ENCODE measurements at places on chromosomes 12 and 14. TPM values are rescaled to one million over a fixed set of nuclear protein-coding genes. Genes with fewer than 3 reads are reported as not detected.

DNA sequence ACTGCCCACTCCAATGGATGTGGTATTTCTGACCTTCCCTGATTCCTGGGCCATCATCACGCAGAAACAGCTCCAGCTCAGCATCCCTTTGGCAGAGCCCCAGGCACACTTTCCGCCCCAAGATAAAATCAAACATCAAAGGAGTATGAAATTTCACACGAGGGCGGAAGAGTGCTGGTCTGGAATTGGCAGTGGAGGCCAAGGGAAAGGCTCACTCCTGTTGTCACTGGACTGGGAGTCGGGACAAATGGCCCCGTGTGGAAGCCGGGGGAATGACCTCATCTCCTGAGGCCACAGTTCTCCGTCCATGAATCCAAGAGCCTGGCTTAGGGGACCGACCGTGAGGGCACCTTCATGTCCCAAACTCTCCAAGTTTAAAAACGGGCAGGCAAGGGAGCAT lies 40.9 kb downstream of the FZD10 start:
- H3K4me1 ChIP-seq, result no peaks in the 10 kb centered on the region
- no peak overlapping the region for H3K4me3 ChIP-seq
- no peaks in the 10 kb centered on the region for H3K27me3 ChIP-seq
- DNase-seq, result peak; percentile 31
- H3K27ac ChIP-seq, result no peak overlapping the region

DNA sequence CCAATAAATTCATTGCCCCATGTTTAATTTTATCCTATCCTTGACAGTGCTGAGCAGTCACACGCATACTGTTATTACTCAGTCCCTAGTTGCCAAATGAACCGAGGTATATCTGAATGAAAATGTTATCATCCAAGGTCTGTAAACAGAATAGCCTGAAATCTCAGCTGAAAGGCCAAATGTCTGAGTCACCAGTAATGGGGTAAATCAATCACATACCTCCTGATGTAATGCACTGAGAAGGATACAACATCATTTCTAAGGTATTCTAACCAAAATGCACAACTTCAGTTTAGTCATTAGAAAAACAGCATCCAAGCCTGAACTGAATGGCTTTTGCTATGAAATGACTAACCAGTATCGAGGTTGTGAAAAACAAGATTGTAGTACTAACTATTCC lies 228.6 kb downstream of the DPF3 start:
- H3K4me1 ChIP-seq, result no peaks in the 10 kb centered on the region
- no peak overlapping the region for H3K4me3 ChIP-seq
- no peaks in the 10 kb centered on the region for H3K27me3 ChIP-seq
- peak overlapping the region; percentile 66 for H3K27ac ChIP-seq
- no peak for DNase-seq

DNA sequence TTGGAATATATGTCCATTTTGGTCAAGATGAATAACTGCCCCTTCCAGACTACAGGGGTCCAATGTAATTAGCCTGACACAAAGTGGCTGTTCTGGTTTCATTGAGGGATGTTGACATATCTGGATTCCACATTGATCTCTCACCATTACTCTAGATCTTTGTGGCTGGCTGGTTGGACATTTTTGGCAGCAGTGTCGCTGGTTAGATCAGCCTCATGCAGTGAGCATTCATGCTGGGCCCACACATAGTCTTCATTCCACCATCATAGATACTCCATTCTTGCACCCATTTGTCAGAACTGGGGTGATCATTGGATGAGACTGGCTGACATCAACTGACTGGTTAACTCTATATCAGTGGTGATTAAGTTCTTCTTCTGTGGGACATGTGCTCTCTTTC lies 74.4 kb downstream of the MGST1 start:
- H3K27me3 ChIP-seq, result no peaks in the 10 kb centered on the region
- H3K4me1 ChIP-seq, result no peaks in the 10 kb centered on the region
- no peak for DNase-seq
- H3K27ac ChIP-seq, result no peak overlapping the region

GRCh38 chr14:52863334-52863700 lies 71.9 kb upstream of the GNPNAT1 start:
- no peak overlapping the region for H3K4me3 ChIP-seq
- H3K27ac ChIP-seq, result no peak overlapping the region

DNA sequence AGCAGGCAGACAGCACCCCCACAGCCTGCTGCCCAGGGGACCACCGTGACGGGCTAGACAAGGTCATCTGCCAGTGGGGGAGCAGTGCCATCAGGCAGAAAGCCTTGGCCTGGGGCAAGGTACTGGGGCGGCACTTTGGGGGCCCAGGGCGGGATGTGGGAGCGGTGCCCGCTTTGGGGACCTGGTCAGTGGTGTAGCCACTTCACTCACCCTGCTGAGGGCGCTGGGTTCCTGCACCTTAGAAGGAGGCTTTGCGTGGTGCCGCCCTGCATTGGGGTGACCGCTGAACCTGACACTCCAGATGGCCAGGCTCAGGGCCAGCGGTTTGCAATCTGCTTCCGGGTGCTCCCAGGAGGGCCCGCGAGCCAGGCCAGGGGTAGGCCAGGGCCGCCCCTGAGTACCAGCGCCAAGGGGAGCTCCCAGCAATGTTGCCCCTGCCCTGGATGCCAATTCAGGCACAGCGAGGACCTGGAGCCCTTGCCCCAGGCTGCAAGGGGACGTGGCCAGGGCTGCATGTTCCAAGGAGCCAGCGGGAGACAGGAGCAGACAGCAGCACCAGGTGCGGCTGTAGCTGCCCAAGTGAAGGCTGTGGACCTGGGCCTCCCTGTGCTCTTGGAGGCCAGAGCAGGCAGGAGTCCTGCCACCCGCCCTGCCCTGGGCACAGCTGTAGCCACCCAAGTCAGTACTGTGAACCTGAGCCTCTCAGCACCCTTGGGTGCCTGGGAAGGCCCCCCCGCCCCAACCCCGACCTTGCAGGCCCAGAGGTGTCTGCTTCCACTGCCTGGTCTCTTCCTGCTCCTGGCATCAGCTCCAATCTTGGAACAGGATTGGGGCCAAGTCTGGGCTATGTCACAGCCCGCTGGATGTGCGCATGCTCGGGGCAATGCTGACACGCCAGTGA lies 550.7 kb downstream of the SLC6A15 start:
- DNase-seq, result no peak
- no peaks in the 10 kb centered on the region for H3K4me1 ChIP-seq
- no peaks in the 10 kb centered on the region for H3K27me3 ChIP-seq
- H3K27ac ChIP-seq, result no peak overlapping the region

DNA sequence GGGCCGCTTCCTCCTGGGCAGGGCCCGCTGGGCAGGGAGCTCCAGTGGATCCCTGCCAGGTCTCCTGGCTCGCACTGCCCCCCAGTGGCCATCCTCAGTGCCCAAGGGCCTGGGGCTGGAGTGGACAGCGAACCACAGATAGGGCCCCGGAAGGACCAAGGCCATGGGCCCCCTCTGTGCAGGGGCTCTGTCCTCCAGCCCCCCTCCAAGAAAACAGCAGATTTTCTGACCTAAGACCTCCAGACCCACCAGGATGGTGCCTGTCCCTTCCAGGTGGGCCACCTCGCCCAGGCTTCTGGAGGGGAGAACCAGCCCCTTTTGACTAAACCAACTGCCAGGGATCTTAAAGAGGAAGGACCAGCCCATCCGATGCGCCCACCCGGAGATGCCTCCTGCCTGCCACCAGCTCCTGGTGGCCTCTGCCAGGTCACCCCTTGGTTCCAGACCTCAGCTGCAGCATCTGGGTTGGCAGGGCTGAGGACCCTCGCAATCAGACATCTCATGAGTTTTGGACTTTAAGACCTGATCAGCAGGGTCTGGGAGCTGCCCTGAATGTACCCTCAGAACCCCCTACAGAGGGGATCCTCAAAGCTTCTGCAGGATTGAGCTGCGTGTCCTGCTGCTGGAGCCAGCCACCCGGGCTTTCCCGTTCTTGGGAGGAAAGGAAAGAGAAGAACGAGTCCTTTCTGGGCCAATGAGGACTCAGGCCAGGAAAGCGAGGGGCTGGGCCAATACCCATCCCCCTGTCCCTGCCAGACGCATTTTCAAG lies 325.8 kb upstream of the DIO3 start:
- peak; percentile 62 for DNase-seq
- H3K36me3 ChIP-seq, result no peaks in the 10 kb centered on the region
- no peak overlapping the region for H3K4me3 ChIP-seq

DNA sequence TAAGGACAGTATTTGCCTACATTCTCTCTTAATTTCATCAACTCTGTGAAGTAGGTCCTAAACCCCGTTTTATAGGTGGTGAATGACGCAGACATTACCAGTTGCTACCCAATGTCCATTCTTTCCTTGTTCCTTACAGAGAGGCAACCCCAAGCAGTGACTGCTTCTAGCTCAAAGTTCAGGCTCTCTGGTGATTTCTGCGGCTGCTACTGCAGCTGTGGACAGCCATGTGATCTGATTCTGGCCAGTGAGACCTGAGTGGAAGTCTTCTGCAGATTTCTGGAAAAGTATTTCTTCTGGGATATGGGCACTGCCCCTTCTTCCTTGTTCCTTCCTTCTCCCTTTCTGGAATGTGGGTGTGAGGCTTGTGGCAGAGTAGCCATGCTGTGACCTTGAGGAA lies 82.9 kb downstream of the ARF6 start:
- DNase-seq, result no peak
- H3K36me3 ChIP-seq, result no peaks in the 10 kb centered on the region
- H3K4me3 ChIP-seq, result no peak overlapping the region
- peaks cover 24% of the 10 kb centered on the region for H3K4me1 ChIP-seq

- no peaks in the 10 kb centered on the region for H3K4me1 ChIP-seq
- H3K27me3 ChIP-seq, result no peaks in the 10 kb centered on the region
- DNase-seq, result no peak
- H3K4me3 ChIP-seq, result no peak overlapping the region
- no peak overlapping the region for H3K27ac ChIP-seq
- no peaks in the 10 kb centered on the region for H3K36me3 ChIP-seq
Measured at GRCh38 chr12:54840244-54840865, 14.0 kb upstream of the MUCL1 start.

DNA sequence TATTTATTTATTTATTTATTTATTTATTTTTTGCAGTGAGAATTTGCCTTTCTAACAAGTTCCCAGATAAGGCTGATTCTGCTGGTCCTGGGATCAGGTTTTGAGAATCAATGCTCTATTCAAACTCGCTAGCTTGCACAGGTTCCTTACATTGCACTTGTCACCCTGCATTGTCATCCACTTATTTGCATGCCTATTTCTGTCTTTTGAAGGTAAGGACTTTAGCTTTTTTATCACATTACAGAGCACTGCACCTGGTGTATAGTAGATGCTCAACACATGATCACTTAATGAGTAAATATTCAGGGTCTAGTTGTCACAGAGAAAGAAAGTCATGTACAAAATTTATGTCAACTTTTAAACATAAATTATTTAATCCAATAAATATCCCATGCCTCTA lies 219.7 kb upstream of the BTG1 start:
- H3K36me3 ChIP-seq, result no peaks in the 10 kb centered on the region
- H3K4me1 ChIP-seq, result peaks cover 8% of the 10 kb centered on the region
- DNase-seq, result no peak
- H3K4me3 ChIP-seq, result no peak overlapping the region
- no peak overlapping the region for H3K27ac ChIP-seq

- no peaks in the 10 kb centered on the region for H3K27me3 ChIP-seq
- no peak overlapping the region for H3K4me3 ChIP-seq
- no peak overlapping the region for H3K27ac ChIP-seq
- H3K36me3 ChIP-seq, result no peaks in the 10 kb centered on the region
- DNase-seq, result no peak
Measured at GRCh38 chr12:11183011-11183410, 3.7 kb downstream of the TAS2R42 start.

- H3K4me3 ChIP-seq, result no peak overlapping the region
- H3K27me3 ChIP-seq, result no peaks in the 10 kb centered on the region
- H3K27ac ChIP-seq, result peak overlapping the region; percentile 6
- no peak for DNase-seq
- peaks cover 16% of the 10 kb centered on the region for H3K36me3 ChIP-seq
Measured at GRCh38 chr12:7154042-7154441, 23.9 kb downstream of the CLSTN3 start.

GRCh38 chr12:9380650-9381049 lies 172.5 kb upstream of the PZP start:
- no peaks in the 10 kb centered on the region for H3K4me1 ChIP-seq
- H3K4me3 ChIP-seq, result no peak overlapping the region
- no peak for DNase-seq
- H3K27ac ChIP-seq, result no peak overlapping the region
- no peaks in the 10 kb centered on the region for H3K27me3 ChIP-seq

- no peaks in the 10 kb centered on the region for H3K36me3 ChIP-seq
- no peak for DNase-seq
- no peak overlapping the region for H3K4me3 ChIP-seq
- H3K27me3 ChIP-seq, result peaks cover 4% of the 10 kb centered on the region
- H3K4me1 ChIP-seq, result no peaks in the 10 kb centered on the region
Measured at GRCh38 chr12:3837049-3837448, 36.1 kb downstream of the PARP11 start.

- H3K27ac ChIP-seq, result no peak overlapping the region
- no peaks in the 10 kb centered on the region for H3K36me3 ChIP-seq
- H3K4me3 ChIP-seq, result no peak overlapping the region
- DNase-seq, result no peak
- H3K4me1 ChIP-seq, result no peaks in the 10 kb centered on the region
Measured at GRCh38 chr12:119809023-119809422, 68.1 kb downstream of the CIT start.

GRCh38 chr12:18886962-18887361 lies 149.0 kb downstream of the CAPZA3 start:
- H3K4me3 ChIP-seq, result no peak overlapping the region
- no peaks in the 10 kb centered on the region for H3K4me1 ChIP-seq
- no peaks in the 10 kb centered on the region for H3K36me3 ChIP-seq
- no peak overlapping the region for H3K27ac ChIP-seq

GRCh38 chr12:96907671-96908422 lies 790 bp downstream of the NEDD1 start:
- H3K36me3 ChIP-seq, result no peaks in the 10 kb centered on the region
- peak overlapping the region; percentile 80 for H3K4me3 ChIP-seq
- H3K27ac ChIP-seq, result peak overlapping the region; percentile 82

The RBM23 gene
- total RNA-seq, result 104 TPM

The LTB4R2 gene
- total RNA-seq, result 14.0 TPM

The RAB3IP gene
- total RNA-seq, result 77.0 TPM

The LRIG3 gene
- 111 TPM for total RNA-seq

The PSMC1 gene
- total RNA-seq, result 73.6 TPM

The KRT73 gene
- not detected for total RNA-seq

The TAS2R14 gene
- 13.5 TPM for total RNA-seq

The LMO3 gene
- total RNA-seq, result 176 TPM

The FOXM1 gene
- total RNA-seq, result 3.3 TPM

The ATL1 gene
- 8.7 TPM for total RNA-seq

The ADCY6 gene
- total RNA-seq, result 37.0 TPM

The PRICKLE1 gene
- 60.1 TPM for total RNA-seq

The ACRBP gene
- 6.1 TPM for total RNA-seq

The STAC3 gene
- total RNA-seq, result 1.7 TPM

The SETD1B gene
- total RNA-seq, result 12.4 TPM

The MANSC4 gene
- total RNA-seq, result not detected

The KCNC2 gene
- total RNA-seq, result not detected

The TAS2R8 gene
- not detected for total RNA-seq

The OR6C2 gene
- total RNA-seq, result not detected
